ENCODE measurements at places on chromosomes 1 and 21. TPM values are rescaled to one million over a fixed set of nuclear protein-coding genes. Genes with fewer than 3 reads are reported as not detected.

GRCh38 chr1:200260597-200261335 lies 149.1 kb downstream of the ZNF281 start:
- H3K27ac ChIP-seq: no peak overlapping the region
- H3K4me3 ChIP-seq: no peak overlapping the region
- no peaks in the 10 kb centered on the region for H3K36me3 ChIP-seq
- H3K4me1 ChIP-seq: no peaks in the 10 kb centered on the region
- no peak for DNase-seq

DNA sequence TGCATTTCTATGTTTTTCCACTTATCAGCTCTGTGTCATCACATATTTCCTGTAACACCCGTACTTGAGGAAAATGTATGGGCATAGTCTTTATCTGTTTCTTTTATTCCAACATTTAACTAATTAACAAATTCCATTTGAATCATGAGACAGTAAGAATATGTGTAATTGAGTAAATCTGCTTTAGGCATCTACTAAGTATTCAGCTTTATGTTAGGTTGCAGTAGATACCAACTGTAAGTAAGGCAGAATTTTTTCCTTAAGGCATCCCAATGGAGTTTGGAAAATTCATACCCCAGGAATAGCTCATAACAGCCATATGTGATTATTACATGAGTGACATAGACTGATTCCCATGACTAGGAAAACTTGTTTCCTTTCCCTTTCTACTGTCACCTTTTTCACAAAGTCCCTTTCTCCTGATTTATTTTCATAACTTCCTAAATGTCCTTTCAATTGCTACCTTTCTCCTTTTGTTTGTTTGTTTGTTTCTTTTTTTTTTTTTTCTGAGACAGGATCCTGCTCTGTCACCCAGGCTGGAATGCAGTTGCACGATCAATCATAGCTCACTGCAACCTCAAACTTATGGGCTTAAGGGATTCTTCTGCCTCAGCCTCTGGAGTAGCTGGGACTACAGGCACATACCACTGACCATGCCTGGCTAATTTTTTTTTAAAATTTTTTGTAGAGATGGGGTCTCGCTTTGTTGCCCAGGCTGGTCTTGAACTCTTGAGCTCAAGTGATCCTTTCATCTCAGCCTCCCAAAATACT lies 59.8 kb upstream of the CACYBP start:
- no peaks in the 10 kb centered on the region for H3K27me3 ChIP-seq
- DNase-seq: no peak
- no peak overlapping the region for H3K27ac ChIP-seq
- peaks cover 12% of the 10 kb centered on the region for H3K4me1 ChIP-seq
- no peak overlapping the region for H3K4me3 ChIP-seq

- peaks cover 60% of the 10 kb centered on the region for H3K4me1 ChIP-seq
- H3K4me3 ChIP-seq: no peak overlapping the region
- H3K36me3 ChIP-seq: no peaks in the 10 kb centered on the region
- no peaks in the 10 kb centered on the region for H3K27me3 ChIP-seq
Observed at GRCh38 chr1:43868741-43869067, 64.9 kb upstream of the ARTN start.

GRCh38 chr1:49026230-49026811 lies 249.6 kb upstream of the BEND5 start:
- H3K27me3 ChIP-seq: no peaks in the 10 kb centered on the region
- H3K27ac ChIP-seq: no peak overlapping the region
- H3K4me1 ChIP-seq: no peaks in the 10 kb centered on the region
- DNase-seq: no peak

- no peak overlapping the region for H3K4me3 ChIP-seq
- H3K36me3 ChIP-seq: peaks cover 100% of the 10 kb centered on the region
- no peak for DNase-seq
- no peaks in the 10 kb centered on the region for H3K27me3 ChIP-seq
- H3K4me1 ChIP-seq: peaks cover 9% of the 10 kb centered on the region
Observed at GRCh38 chr1:182857212-182857611, 18.1 kb downstream of the DHX9 start.

DNA sequence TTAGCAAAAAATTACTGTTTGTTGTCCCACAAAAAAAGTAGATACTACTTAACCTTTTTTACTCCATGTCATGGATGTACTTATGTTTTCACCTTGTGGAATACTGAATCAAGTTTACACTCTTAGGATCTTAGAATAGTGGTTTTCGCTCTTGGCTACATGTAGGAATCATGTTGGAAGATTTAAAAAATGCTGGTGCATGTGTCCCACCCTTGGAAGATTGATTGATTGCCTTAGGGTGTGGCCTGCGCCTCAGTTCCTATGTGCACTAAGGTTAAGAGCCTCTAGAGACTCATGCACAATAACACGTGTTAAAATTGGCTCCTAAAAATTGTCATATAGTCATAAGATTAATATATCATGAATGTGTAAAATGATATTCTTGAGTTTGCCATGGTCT lies 25.0 kb downstream of the HS2ST1 start:
- no peak overlapping the region for H3K27ac ChIP-seq
- no peak overlapping the region for H3K4me3 ChIP-seq
- DNase-seq: no peak
- H3K27me3 ChIP-seq: no peaks in the 10 kb centered on the region

DNA sequence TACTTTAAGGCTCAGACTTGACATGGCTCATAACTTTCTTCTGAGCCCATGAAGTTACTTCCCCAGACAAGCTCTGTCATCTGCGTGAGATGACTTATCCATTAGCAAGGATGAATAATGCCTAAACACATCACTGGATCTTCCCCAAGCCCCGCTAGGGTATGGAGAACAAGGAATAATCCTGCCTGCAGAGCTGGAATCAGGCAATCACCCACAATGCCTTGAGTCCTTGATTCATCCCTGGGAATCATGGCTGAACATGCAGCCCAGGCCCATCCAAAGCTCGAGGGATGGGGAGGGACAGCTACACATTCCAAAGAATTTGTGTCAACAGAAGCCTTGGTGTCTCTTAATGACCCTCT lies 131.7 kb downstream of the PSMG1 start:
- H3K27ac ChIP-seq: no peak overlapping the region
- no peak overlapping the region for H3K4me3 ChIP-seq
- no peaks in the 10 kb centered on the region for H3K27me3 ChIP-seq
- DNase-seq: no peak
- H3K4me1 ChIP-seq: peaks cover 4% of the 10 kb centered on the region
- H3K36me3 ChIP-seq: no peaks in the 10 kb centered on the region

DNA sequence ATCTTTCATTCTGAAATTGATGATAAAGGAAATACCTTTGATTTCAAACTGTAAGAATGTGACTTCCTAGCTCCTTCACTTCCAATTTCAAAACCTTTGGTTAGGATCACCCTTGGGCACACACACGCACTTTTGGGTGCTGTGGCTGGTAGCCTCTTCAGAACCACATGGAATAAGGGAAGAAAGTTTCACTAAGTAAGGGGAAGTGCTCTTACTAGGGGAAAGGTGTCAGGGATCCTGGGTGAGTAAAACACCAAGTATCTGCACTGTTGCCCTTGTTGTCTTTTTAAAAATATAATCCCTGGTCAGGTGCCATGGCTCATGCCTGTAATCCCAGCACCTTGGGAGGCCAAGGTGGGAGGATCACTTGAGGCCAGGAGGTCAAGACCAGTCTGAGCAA lies 132.4 kb downstream of the SDCCAG8 start:
- H3K4me1 ChIP-seq: no peaks in the 10 kb centered on the region
- no peak for DNase-seq
- no peak overlapping the region for H3K27ac ChIP-seq
- H3K36me3 ChIP-seq: peaks cover 13% of the 10 kb centered on the region
- no peaks in the 10 kb centered on the region for H3K27me3 ChIP-seq

The CRB1 gene
- total RNA-seq: 0.50 TPM

The FAAH gene
- 6.8 TPM for total RNA-seq

The YTHDF2 gene
- total RNA-seq: 53.3 TPM
